Activated gamma-delta T cell treated with Interleukin-2 at 50 U/mL for 16 hours (primary cell): ENCODE measurements at places on chromosomes 11 and 22.
A peak's percentile ranks its signal among the peaks of the same experiment; 100 is the strongest.

GRCh38 chr11:93166194-93166593, 31.6 kb downstream of the SLC36A4 start:
- no peak for DNase-seq

DNA sequence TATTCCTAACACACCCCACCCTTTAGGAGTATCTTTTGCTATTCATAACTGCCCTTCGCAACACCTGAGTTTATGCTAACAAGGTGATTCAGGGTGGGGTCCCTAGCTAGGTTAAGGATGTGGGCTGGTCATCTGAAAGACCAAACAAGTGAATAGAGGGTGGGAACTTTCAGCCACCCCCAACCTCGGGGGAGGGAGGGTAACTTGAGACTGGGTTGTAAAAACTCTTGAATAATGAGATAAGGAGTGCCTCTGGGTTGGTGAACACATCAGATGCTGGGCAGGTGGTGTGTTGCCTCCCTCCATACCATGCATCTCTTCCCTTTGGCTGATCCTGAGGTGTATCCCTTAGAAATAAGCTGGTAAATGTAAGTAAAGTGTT, 111.5 kb downstream of the SWAP70 start:
- DNase-seq = no peak

GRCh38 chr22:46043339-46043738, 66.4 kb upstream of the WNT7B start:
- DNase-seq = no peak

GRCh38 chr11:36073411-36074203, 129.7 kb downstream of the LDLRAD3 start:
- DNase-seq = no peak

- DNase-seq = no peak
Measured at GRCh38 chr11:12556155-12556554, 118.1 kb upstream of the TEAD1 start.

DNA sequence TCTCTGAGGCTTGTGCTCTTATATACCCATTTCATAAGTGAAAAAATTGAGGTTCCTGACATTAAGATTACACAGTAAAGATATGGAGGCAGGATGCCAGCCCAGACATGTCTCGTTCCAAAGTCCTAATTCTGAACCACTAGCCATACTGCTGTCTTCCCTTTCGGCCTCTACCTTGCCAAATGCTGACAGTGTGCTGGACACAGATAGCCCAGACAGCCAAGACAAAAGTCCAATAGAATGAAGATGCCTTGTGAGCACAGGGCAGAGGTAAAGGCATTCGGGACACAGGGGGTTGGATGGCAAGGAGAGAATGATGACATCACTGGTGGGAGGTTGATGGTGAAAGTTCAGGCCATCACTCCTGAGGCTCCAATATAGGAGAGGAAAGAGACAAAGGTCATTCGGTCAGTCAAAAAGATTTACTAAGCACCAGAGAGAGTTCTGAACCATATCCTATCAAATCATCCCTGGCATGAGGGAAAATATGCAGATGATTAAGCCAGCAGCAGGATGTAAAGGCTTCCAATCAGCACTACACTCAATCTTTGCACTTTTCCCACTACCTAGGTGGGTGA, 174.0 kb upstream of the MTMR2 start:
- DNase-seq = no peak

GRCh38 chr11:62012451-62012831, 45.0 kb upstream of the FTH1 start:
- no peak for DNase-seq

DNA sequence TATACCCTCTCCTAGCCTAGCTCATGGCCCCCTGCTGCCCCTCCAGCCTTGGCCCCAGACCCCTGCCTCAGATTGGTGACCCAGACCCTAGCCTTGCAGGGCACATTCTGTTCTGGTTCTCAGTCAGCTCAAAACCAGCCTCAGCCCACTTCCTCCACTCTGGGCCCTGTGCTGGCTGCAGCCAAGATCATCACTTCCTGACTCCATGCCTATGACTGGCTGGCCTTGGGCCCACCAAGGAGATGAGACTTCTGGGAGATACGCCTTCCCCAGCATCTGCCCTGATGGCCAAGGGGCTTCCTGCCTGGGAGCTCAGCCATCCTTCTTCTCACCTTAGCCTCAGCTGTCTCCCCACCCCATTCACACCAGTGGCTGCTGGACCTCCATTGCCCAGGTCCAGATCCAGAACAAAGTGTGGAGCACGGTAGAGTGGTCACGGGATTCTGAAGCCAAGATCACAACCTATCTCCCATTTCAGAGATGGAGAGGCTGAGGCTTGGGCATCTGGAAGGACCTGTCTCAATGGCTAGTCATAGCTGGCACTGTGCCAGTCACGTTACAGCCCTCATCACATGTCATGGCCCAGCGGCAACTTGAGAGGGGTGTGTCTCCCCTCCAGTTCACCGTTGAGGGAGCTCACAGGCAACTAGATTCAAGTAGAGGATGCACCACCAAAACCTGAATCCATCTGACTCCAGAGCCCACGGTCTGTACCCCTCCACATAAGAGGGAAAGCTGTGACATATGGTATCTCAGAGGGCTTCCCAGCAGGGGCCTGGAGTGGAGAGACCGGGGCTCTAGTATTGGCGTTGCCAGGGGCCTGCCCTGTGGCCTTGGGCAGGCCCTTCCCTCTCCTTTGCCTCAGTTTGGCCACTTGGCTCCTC, 43.0 kb upstream of the KLHL35 start:
- peak; percentile 15 for DNase-seq

GRCh38 chr22:24758164-24758799, 16.2 kb downstream of the PIWIL3 start:
- peak; percentile 53 for DNase-seq

DNA sequence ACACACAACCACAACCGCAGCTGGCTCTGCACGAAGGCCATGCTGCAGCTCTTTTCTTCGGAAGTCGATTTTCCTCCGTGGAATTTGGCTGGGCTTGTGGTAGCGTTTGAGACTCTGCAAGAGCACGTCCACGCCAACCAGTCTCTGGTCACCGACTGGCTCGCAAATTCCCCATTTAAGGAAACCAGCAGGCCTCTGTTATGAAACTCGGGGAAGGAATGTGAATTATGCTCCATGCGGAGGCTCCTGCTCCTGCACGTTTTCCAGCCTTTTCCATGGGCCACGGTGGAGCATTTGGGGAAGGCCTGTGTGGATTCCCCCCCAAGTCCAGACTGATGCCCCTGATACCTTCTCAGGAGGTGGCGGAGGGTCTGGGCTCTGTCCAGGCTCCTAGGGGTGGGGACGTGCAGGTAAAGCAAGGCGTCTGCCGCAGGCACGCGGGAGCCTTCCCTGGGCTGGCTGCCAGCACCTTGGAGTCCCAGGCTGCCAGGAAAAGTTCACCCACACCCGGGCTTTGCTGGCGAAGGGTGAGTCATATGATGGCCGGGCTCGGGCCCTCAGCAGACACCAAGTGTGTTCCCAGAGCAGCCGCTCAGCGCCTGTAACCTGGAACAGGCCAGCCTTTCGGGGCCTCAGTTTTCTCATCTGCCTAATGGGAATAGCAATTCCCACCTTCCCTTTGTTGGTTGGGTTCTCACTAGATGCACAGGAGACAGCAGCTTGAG, 41.9 kb downstream of the LRP5 start:
- DNase-seq = no peak

GRCh38 chr11:113562576-113562975, 87.4 kb upstream of the DRD2 start:
- DNase-seq = no peak

DNA sequence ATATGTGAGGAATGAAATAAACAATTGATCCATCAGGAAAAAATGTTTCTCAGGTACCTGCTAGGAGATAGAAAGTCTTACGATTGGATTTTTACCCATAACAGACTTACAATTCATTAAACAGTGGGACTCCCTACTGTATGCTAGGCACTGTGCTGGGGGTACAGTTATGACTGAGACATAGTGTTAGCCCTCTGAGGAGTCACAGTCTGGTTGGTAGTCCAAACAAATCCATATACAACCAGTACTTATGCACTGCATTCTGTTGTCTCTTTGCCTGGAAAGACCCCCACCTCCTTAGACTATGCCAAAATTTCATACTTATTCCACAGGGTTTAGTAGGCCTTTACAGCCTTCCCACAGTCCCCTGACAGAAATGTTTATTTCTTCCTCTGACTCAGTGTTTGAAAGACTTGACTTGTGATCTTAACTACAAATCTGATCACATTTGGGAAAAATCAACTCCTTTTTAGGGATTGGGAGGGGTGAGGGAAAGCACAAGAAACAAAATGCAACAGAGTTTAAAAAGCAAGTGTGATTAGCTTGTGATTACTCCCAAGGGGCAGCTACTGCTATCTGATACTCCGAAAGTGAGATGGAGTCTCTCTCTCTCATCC, 69.4 kb upstream of the HORMAD2 start:
- no peak for DNase-seq

GRCh38 chr11:61123775-61124571, 21.7 kb downstream of the CD5 start:
- DNase-seq = no peak

DNA sequence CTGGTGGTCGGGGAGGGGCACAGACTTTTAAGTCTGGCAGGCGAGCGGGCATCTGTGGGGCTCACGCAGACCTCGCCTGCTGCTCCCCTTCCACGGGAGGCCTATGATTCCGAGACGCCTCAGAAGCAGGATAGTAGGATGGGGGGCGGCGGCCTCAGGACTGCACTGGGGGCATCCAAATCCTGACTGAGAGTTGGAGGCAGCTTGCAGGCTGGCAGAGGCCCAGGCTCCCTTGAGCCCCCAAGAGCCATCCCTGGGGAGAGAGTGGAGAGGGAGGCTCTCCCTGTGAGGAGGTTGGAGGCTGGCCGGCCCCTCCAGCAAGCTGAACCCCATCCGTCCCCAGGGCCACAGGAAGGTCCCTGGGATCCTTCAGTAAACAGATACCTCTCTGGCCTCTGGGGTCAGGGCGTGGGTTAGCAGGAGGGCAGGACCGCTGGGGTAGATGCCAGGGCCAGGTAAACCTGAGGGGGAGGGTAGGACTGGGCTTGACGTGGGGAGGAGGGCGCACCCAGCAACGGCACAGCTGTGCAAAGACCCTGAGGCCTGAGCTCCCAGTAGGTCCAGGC, 33.3 kb downstream of the SBF1 start:
- no peak for DNase-seq

DNA sequence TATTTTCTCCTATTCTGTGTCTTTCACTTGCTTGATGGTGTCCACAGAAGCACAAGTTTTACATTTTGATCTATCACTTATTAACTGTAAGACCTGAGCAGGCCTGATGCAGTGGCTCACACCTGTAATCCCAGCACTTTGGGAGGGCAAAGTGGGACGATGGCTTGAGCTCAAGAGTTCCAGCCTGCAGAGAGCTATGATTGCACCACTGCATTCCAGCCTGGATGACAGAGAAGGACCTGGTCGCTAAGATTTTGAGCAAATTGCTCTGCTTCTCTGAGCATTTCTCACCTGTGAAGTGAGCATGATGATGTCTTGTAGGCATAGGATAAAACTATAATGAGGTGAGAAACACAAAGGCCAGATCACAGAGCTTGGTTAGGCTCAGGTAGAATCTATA, 6.7 kb downstream of the CCDC87 start:
- DNase-seq = no peak

GRCh38 chr11:92104349-92104748, 120.3 kb upstream of the FAT3 start:
- no peak for DNase-seq

- DNase-seq = no peak
Measured at GRCh38 chr11:61964058-61964665, 3.3 kb downstream of the FTH1 start.

DNA sequence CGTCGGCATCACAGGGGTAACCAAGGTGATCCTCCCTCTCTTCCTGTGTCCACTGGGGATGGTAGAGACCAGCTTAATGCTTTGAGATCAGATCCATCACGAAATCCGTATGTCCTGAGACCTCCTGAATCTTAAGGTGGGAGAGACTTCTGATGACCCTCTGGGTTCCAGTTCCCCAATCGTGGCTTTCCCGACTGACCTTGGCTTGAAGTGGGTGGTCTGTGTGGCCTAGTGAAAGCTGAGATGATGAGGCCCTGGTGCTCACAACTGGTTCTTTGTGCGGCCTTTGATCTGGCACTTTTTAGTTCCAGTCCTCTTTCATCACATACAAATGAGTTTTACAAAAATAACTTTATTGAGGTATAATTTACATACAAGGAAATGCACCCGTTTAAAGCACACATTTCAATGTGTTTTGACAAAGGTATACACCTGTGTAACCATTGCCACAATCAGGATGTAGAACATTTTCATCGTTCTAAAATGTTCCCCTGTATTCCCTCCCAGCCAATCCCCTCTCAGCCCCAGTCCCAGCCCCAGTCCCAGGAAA, 6.1 kb downstream of the MIAT start:
- DNase-seq = no peak

GRCh38 chr11:35011389-35011788, 95.0 kb downstream of the PDHX start:
- DNase-seq = no peak

DNA sequence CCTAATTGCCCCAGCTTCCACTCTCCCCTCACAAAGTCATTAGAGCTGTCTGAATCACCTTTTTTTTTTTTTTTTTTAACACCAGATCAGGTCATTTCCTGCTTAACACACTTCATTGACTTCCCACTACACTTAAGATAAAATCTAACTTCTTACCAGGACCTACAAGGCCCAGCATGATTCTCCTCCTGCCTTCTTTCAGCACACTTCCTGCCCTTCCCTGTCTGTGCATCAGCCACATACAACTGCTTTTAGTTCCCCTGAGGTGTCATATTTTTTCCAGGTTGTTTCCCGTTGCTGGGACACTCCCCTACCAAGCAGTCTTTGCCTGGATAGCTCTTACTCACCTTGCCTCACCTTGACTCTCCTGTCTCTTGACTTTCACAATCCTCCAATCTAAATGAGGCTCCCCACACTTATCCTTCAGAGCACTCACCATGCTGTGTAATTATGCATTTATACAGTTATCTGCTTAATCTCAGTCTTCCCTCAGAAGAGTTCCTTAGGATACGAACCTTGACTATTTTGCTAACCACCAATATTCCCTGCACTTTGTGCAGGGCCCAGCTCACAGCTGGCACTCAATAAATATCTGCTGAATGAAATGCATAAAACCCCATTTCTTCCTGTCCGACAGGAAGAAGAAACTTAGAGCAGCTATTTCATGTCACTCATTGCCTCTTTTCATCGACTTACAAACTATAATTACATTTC, 96.6 kb upstream of the AKIP1 start:
- no peak for DNase-seq

- DNase-seq = no peak
Measured at GRCh38 chr11:1120532-1121330, 37.0 kb upstream of the MUC5AC start.

DNA sequence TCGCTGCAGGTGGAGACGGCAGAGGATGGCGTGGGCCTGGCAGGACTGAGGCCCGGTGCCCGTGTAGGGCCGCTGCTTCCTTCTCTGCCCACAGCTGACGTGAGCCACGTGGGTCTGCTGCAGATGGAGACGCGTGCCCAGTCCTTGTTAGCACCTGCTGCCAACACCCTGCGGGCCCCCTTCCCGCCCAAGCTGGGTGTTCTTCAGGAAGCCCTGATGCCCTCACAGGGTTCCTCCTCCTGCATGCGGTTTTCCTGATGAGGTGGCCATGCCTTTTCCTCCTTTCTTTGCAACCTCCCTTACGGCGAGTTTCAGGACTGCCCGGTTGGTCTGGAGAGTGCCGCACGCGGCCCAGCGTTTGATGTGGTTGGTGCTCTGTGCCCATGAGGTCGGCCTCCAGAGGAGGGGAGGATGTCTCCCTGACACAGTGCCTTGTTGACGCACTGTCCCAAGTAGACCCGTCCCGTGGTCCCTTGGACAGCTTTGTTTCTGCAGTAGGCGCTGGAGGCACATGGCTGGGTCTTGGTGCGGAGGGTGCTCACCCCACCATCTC, 44.7 kb downstream of the AP2A2 start:
- peak; percentile 35 for DNase-seq

GRCh38 chr11:5369789-5370188, 13.8 kb upstream of the OR51M1 start:
- DNase-seq = no peak
